SJSA1 (cell line): ENCODE measurements at places on chromosomes 2 and 18. TPM values are rescaled to one million over a fixed set of nuclear protein-coding genes. Genes with fewer than 3 reads are reported as not detected.
A peak's percentile ranks its signal among the peaks of the same experiment; 100 is the strongest.

GRCh38 chr2:165898381-165898780 is 55.2 kb downstream of the TTC21B start:
- peaks cover 67% of the 10 kb centered on the region for H3K36me3 ChIP-seq
- DNase-seq: no peak
- no peak overlapping the region for H3K4me3 ChIP-seq
- H3K4me1 ChIP-seq: 0 out of 2 replicates have a peak, but pooled peaks cover 3% of the 10 kb centered on the region
- no peak overlapping the region for H3K27ac ChIP-seq

DNA sequence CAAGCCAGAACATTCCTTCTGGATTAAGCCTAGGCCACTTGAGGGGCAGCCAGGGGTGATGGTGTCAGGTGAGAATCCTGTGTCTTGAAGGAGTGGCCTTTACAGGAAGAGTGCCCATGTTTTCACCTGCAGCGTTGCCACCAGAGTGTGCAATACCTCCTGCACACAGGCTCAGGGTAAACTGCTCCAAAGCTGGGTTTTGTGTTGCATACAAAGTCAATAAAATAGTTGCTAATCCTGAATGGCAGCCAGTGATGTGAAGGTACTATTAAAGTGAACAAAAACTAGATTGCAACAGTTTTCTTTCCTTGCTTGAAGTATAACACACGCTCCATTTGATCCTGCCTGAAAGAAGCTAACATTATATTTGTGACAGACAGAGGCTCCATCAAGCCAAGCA is 64.4 kb upstream of the NRP2 start:
- DNase-seq: no peak
- H3K4me3 ChIP-seq: no peak overlapping the region
- no peaks in the 10 kb centered on the region for H3K36me3 ChIP-seq

- no peaks in the 10 kb centered on the region for H3K36me3 ChIP-seq
- H3K27ac ChIP-seq: peak overlapping the region; percentile 74
- H3K4me3 ChIP-seq: no peak overlapping the region
- peak; percentile 9 for DNase-seq
- peaks cover 24% of the 10 kb centered on the region for H3K4me1 ChIP-seq
These were observed 91.1 kb upstream of the SKOR2 start for GRCh38 chr18:47342566-47342965.

GRCh38 chr18:46702471-46702870 is 45.5 kb upstream of the LOXHD1 start:
- no peaks in the 10 kb centered on the region for H3K36me3 ChIP-seq
- H3K27ac ChIP-seq: no peak overlapping the region

DNA sequence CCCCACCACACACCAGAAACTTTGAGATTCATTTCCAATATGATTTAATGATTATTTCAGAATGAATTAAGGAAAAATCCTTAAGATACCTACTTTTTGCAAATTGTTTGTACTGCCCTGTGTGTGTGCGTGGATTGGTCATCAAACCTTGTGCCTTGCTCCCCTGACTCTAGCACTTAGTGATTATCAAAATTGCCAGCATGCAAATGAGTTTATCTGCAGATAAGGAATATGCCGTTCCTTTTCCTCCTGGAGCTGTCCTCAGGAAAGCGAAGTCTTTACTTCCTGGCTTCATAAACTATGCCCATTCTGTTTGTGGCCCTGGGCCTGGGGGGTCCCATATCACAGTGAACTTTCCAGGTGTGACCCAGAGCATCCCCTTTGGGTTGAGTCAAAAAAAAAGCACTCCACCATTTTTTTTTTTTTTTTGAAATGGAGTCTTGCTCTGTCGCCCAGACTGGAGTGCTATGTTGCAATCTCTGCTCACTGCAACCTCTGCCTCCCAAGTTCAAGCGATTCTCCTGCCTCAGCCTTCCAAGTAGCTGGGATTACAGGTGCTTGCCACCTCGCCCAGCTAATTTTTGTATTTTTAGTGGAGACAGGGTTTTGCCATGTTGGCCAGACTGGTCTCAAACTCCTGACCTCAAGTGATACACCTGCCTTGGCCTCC is 11.4 kb downstream of the CHMP1B start:
- no peak for DNase-seq
- H3K36me3 ChIP-seq: no peaks in the 10 kb centered on the region
- H3K4me3 ChIP-seq: no peak overlapping the region
- no peaks in the 10 kb centered on the region for H3K27me3 ChIP-seq
- peaks cover 27% of the 10 kb centered on the region for H3K4me1 ChIP-seq

DNA sequence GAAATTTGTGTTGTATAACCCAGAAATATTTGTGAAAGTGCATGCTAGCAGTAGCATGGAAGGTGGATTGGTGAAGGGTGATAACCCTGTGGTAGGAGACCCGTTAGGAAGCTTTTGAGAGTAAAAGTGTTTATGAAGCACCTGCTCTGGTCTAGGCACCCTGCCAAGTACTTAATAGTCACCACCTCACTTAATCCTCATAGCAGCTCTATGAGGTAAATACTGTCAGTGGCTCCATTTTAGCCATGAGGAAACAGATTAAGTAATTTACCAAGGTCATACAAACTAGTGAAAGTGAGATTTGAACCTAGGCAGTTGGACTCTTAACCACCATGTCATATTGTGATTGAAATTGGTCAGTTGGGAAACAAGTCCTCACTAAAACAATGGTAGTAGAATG is 66.8 kb downstream of the TET3 start:
- H3K4me1 ChIP-seq: no peaks in the 10 kb centered on the region
- H3K27me3 ChIP-seq: no peaks in the 10 kb centered on the region
- H3K36me3 ChIP-seq: 0 out of 2 replicates have a peak, but pooled peaks cover 6% of the 10 kb centered on the region
- H3K4me3 ChIP-seq: no peak overlapping the region

DNA sequence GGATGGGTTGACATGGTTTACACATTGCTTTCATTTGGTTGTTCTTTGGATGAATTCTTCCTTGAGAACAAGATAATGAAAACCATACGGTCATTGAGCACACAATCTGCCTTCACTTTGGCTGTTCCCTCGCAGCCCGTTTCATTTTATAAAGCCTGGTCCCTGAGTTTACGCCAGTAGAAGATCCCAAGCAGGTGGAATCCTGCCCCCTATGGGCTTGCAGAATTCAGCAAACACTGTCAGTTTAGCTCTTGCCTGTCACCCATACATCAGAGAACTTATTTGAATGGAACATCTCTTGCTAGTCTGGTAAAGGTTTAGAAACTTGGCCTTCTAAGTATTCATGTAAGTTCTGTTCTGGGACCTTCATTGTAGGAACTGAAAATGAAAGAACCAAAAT is 666.4 kb upstream of the ZEB2 start:
- no peak overlapping the region for H3K4me3 ChIP-seq
- H3K36me3 ChIP-seq: no peaks in the 10 kb centered on the region
- DNase-seq: no peak

DNA sequence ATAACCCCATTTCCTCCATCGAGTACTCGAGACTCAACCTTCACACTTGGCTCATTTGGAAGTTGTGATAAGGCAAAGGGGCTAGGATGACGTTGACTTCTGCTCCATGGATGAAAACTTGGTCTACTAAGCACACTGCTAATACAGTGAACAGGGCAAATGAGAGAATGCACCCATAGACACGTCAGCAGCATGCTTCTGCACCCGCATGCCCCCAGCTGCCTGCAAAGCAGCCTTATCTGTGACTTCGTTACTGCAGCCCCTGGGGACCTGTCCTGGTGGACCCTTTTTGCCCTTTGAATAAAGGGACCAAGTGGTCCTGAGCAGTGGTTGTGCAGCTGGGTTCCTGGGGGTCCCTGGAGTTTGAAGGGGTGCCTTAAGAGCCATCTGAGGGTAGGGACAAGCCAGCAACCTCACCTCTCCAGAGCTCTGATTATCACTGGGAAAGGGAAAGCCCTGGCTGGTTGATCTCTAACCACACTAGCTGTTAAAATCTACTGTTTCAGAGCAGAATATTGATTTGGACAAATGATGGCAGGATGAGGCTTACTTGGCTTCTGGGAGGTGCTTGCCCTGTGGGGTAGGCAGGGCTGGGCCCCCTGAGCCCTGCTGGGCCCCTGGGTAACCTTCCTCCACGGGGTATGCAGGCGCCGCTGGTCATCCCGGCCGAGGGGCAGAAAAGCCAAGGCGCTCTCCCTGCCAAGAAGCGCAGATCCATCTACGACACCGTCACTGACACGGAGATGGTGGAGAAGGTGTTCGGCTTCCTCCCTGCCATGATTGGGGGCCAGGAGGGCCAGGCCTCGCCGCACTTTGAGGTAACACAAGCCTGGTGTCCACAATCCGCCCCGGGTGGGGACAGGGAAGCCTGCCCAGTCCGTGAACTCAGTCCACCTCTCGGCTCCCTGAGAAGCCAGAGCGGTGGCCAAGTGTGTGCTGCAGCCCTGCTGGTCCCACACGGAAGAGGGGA is 37.6 kb upstream of the GPR17 start:
- H3K4me3 ChIP-seq: no peak overlapping the region
- no peak for DNase-seq
- H3K27me3 ChIP-seq: no peaks in the 10 kb centered on the region
- no peak overlapping the region for H3K27ac ChIP-seq
- no peaks in the 10 kb centered on the region for H3K36me3 ChIP-seq

DNA sequence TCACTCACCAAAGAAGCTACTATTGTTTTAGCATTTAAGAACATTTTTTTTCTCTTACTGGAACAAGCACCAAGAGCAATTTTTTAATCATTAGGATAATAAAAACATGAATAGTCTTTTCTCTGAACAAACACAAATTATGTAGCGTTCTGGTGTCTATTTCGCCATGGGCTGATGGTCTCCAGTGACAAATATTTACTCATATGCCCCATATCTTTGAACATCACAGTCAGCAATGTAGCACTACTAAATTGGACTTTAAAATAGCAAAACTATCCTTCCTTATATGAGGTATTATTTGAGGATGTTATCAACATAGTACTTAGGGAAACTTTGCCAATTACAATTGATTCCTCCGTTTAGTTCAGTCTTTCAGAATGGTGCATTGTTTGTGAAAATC is 1326.0 kb upstream of the ZEB2 start:
- no peak overlapping the region for H3K27ac ChIP-seq
- no peaks in the 10 kb centered on the region for H3K36me3 ChIP-seq
- no peak for DNase-seq
- H3K27me3 ChIP-seq: no peaks in the 10 kb centered on the region

DNA sequence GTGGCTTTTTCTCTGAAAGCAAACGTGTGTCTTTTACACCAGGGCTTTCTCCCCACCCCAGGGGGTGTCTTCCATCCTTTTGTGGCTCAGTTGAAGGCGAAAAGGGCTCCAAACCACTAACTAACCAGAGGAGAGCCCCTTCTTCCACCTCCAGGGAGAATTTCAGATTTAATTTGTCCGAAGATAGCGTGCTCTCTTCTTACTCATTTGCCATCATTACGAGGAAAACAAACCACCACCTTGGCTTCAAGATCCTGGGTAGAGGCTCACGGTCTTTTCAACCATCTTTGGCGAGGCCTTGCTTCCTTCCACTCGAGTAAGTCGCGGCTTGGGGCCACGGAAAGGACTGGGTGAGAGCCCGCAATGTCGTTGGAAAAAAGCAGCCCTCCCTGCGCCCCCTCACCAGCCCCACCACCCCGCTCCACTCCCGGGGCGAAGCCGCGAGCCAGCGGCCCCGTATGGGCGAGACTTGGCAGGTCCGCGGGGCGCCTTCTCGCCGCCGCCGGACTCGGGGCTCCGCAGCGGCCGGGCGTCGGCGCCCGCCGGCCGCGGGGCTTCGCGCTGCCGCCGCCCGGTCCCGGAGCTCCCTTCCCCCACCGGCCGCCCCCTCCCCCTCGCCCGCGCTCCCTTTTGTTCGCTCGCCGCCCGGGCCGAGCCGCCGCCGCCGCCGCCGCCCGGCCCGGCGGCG is 1.7 kb upstream of the ZNF532 start:
- peaks cover 79% of the 10 kb centered on the region for H3K4me1 ChIP-seq
- peak overlapping the region; percentile 52 for H3K4me3 ChIP-seq
- peak overlapping the region; percentile 96 for H3K27ac ChIP-seq
- no peaks in the 10 kb centered on the region for H3K27me3 ChIP-seq
- peaks cover 30% of the 10 kb centered on the region for H3K36me3 ChIP-seq

DNA sequence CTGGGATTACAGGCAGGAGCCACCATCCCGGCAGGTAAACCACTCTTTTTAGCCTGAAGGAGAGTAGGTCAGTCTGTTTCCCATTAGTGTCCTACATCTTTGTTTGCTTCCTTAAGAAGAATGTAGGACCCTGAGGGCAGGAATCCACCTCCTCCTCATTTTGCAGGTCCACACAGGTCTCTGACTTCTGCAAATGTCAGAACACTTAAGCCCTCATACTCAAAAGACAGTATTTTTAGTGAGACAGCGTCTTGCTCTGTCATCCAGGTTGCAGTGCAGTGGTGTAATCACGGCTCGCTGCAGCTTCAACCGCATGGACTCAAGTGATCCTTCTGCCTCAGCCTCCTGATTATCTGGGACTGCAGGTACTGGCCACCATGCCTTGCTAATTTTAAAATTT is 9.3 kb downstream of the PSTPIP2 start:
- no peaks in the 10 kb centered on the region for H3K4me1 ChIP-seq
- H3K27me3 ChIP-seq: no peaks in the 10 kb centered on the region
- DNase-seq: no peak
- H3K4me3 ChIP-seq: no peak overlapping the region
- H3K36me3 ChIP-seq: no peaks in the 10 kb centered on the region

DNA sequence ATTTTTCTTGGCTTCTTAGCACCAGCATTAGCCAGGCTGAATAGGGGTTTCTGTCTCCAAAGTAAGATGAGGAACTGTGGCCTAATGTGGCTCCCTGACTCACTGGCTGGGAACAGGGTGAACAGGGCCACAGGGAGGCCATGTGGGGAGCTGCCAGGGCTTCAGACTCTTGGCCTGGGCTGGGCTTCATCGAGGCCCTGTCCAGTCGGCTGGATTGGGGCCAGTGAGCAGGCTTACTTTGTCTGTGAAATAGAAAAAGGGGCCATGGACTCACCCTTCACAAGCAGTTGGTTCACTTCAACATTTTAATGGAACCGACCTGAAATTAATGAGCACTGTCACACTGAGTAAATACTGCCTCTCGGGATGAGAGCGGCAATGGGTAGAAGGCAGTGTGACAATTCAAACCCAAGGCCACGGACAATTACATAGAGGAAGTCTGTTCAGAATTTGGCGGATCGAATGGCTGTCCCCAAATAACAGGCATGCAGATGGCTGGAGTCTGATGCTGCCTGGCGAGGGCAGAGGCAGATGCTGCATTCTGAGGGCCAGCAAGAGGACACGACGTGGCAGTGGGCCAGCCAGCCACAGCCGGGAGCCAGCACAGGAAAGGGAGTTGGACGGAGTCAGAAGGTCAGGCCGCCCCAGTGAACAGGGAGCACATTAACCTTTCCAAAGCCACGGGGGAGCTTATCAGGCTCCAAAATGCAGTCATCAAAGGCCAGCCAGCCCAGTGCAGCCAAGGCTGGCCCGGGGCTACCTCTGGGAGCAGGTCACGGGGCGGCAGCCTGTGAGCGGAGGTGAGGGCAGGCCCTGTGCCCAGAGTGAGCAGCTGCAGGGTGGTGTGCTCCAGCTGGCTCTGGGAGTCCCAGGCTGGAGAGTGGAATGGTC is 146.6 kb upstream of the REV1 start:
- no peak for DNase-seq
- no peak overlapping the region for H3K4me3 ChIP-seq
- no peaks in the 10 kb centered on the region for H3K4me1 ChIP-seq
- no peaks in the 10 kb centered on the region for H3K27me3 ChIP-seq

- no peak overlapping the region for H3K27ac ChIP-seq
- no peaks in the 10 kb centered on the region for H3K27me3 ChIP-seq
- no peaks in the 10 kb centered on the region for H3K36me3 ChIP-seq
- DNase-seq: no peak
- no peaks in the 10 kb centered on the region for H3K4me1 ChIP-seq
These were observed 25.3 kb upstream of the TNS1 start for GRCh38 chr2:218028189-218028495.

- H3K4me1 ChIP-seq: peaks cover 28% of the 10 kb centered on the region
- DNase-seq: no peak
- peak overlapping the region; percentile 50 for H3K27ac ChIP-seq
These were observed 4.5 kb downstream of the IDH1 start for GRCh38 chr2:208250388-208250787.

SOWAHC gene
- 11.7 and 18.5 TPM in 2 replicates for total RNA-seq

HSBP1L1 gene
- total RNA-seq: 18.1 and 45.0 TPM in 2 replicates

SCN9A gene
- 11.5 and 19.9 TPM in 2 replicates for total RNA-seq

CNDP2 gene
- total RNA-seq: 40.5 and 48.4 TPM in 2 replicates

IL1RN gene
- not detected in 2 replicates for total RNA-seq

NDUFV2 gene
- total RNA-seq: 160 and 229 TPM in 2 replicates

GALNT14 gene
- 0.21 TPM in 1 of 2 replicates, not detected in the other for total RNA-seq

PAX8 gene
- total RNA-seq: not detected in 2 replicates
